ENCODE measurements at places on chromosomes 7 and 10. TPM values are rescaled to one million over a fixed set of nuclear protein-coding genes. Genes with fewer than 3 reads are reported as not detected.

PCDH15 gene
- polyA plus RNA-seq, result 12.4 TPM

RHEB gene
- polyA plus RNA-seq, result 152 TPM

- no peak for DNase-seq
Measured at GRCh38 chr7:18157233-18157632, 129.6 kb upstream of the PRPS1L1 start.

OR6B1 gene
- polyA plus RNA-seq, result not detected

PNLIPRP3 gene
- not detected for polyA plus RNA-seq

DNA sequence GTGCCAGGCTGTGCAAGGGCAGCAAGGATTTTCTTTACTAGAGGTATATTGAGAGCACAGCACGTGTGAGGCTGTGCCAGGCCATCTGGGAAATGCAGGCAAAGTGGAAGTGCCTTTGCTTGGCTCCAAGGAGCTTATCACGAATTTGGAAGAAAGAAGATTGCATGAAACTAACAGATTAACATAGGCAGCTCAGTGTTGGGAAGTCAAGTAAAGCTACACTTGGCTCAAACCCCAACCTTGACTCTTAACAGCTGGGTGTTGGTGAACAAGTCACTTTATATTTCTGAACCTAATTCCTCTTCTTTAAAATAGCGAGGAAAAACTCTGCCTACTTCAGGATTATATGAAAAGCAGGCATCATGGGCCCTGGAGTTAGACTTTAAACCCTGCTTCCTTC lies 105.2 kb downstream of the PLCE1 start:
- no peak for DNase-seq

Data from left renal pelvis (tissue), 4 donors.